Renal cortex interstitium (tissue), 15 donors: ENCODE measurements at places on chromosomes 3 and 15.

DNA sequence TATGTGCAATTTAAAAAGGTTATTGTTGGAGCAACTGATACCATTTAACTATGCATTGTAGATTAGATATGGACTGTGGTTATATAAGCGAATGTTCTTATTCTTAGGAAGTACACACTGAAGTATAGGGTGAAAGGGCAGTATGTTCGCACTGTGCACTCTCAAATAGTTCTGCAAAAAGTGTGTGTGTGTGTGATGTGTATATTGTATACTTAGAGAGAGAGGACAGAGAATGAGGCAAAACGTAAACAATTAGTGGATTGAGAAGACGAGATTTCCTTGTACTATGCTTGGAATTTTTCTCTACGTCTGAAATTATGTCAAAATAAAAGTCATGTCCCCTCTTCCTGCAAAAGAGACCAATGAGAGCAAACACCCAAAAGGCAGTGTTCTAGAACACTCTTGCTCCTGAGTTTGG lies 30.4 kb downstream of the LSM3 start:
- no peak for DNase-seq

GRCh38 chr3:134838599-134838998 lies 43.5 kb downstream of the EPHB1 start:
- no peak for DNase-seq

- no peak for DNase-seq
Observed at GRCh38 chr3:178743297-178743696, 207.1 kb downstream of the KCNMB2 start.

GRCh38 chr15:32861761-32862160 lies 144.0 kb downstream of the GREM1 start:
- DNase-seq, result peak; percentile 32

DNA sequence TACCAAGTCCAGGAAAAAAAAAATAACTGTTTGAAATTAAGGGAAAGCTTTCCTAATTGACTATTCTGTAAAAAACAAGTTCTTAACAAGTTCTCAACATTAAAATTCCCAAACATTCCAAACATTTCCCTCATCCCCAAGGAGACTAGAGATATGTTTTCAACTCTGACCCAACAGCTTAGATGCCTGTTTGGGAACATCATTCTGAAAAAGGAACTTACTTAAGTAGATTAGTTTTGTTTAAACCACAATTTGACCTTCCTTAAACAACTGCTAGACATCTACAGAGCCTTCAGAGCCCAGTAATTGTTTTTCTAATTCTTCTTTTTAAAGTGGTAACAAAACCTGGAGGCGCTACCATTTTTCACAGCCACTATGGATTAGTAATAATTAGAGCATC lies 12.8 kb downstream of the UBR1 start:
- no peak for DNase-seq

- no peak for DNase-seq
Observed at GRCh38 chr3:102156426-102156825, 278.4 kb upstream of the ZPLD1 start.

- DNase-seq, result no peak
Observed at GRCh38 chr3:171044384-171044783, 17.9 kb upstream of the SLC2A2 start.

DNA sequence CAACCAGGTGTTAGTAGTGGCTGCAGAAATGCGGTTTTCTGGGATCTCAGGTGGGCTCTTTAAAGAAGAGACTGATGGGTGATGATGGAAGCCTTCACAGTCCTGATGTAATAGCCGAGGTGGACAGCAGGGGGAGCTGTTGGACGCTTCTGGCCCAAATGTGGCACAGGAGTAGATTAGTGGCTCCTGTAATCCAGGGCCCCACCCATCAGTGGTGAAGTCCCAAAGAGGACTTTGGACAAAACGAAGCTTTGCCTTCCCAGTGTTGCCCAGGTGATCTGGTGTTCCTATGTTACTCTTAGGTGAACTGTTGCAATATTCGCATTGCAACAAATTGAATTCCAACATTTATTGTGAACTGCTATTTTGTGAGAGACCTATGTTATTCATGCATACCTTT lies 31.8 kb upstream of the MYZAP start:
- DNase-seq, result no peak

DNA sequence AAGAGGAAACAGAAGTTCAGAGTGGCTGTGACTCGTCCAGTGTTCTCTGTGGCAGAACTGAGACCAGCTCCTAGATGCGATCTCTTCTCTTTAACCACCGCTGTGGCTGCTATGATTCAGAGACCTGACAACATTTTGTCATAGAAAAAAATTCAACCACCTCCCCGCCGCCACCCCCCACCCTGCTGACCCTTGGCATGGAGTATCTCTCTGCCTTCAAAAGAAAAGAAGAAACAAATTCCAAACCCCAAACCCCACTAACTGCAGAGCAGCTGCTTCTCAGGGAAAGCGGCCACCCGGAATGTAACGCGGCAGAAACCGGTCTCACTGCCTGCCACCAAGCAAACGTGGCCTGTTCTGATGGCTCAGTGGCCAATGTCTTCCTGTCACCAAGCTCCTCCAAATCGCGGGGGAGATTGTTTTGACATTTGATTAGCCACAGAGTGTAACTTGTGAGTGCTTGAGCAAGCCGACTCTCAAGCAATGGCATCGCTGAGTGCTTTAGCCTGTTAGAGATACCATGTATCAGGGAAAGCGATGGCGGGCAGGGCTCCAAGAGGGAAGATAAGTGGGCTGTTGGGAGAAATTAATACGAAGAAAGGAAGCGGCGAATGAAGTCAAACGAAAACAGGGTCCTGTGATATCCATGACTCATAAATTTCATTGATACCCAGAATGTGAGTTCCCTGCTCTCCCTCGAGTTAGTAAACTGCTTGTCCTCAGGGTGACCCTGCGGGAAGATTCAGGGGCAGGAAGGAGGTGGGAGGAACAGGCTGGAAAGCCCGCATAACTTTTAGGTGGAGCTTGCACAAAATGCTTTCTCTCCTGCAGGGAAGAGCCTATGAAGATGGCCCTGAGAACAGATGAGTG lies 44.8 kb upstream of the TLE3 start:
- DNase-seq, result peak; percentile 63
